CD4-positive, CD25-positive, alpha-beta regulatory T cell (primary cell): ENCODE measurements at places on chromosomes 6 and 20. TPM values are rescaled to one million over a fixed set of nuclear protein-coding genes. Genes with fewer than 3 reads are reported as not detected.

The RNF217 gene
- not detected for polyA plus RNA-seq

The BEND3 gene
- 0.05 TPM for polyA plus RNA-seq

The SAMD3 gene
- polyA plus RNA-seq: 70.7 TPM

The FGD2 gene
- polyA plus RNA-seq: not detected

The SIRPB1 gene
- 6.1 TPM for polyA plus RNA-seq

The OVOL2 gene
- not detected for polyA plus RNA-seq

The MAS1 gene
- not detected for polyA plus RNA-seq

The TBX18 gene
- polyA plus RNA-seq: not detected

The FAXC gene
- polyA plus RNA-seq: not detected

The TSPO2 gene
- not detected for polyA plus RNA-seq

The LPA gene
- polyA plus RNA-seq: not detected

The EEF1A2 gene
- 0.56 TPM for polyA plus RNA-seq

The ULBP1 gene
- polyA plus RNA-seq: not detected

The C20orf144 gene
- polyA plus RNA-seq: not detected

The ZKSCAN3 gene
- polyA plus RNA-seq: 3.2 TPM

The ALDH8A1 gene
- not detected for polyA plus RNA-seq

The C20orf204 gene
- 0.89 TPM for polyA plus RNA-seq

The SLC17A3 gene
- polyA plus RNA-seq: not detected

The RAD21L1 gene
- not detected for polyA plus RNA-seq

The TMC2 gene
- not detected for polyA plus RNA-seq

The AGER gene
- polyA plus RNA-seq: 0.44 TPM

The CASS4 gene
- polyA plus RNA-seq: 4.0 TPM

The KHDC1 gene
- 2.7 TPM for polyA plus RNA-seq

The GATA5 gene
- not detected for polyA plus RNA-seq

The ZBTB46 gene
- polyA plus RNA-seq: not detected

The PRR18 gene
- polyA plus RNA-seq: not detected

The TREML2 gene
- 1.7 TPM for polyA plus RNA-seq

The TGM2 gene
- not detected for polyA plus RNA-seq

The VIP gene
- not detected for polyA plus RNA-seq

The BMP7 gene
- not detected for polyA plus RNA-seq

The POU3F2 gene
- not detected for polyA plus RNA-seq

The DYNLT2 gene
- polyA plus RNA-seq: 1.1 TPM

The POPDC3 gene
- polyA plus RNA-seq: not detected

The WFDC5 gene
- polyA plus RNA-seq: not detected

The PGM3 gene
- polyA plus RNA-seq: 7.5 TPM

The PTCRA gene
- polyA plus RNA-seq: not detected

The ADISSP gene
- polyA plus RNA-seq: 19.9 TPM

The PTCHD4 gene
- polyA plus RNA-seq: not detected

The CEBPB gene
- polyA plus RNA-seq: 12.6 TPM

The SLC22A16 gene
- not detected for polyA plus RNA-seq

The LINC00237 gene
- not detected for polyA plus RNA-seq

The SAMD5 gene
- not detected for polyA plus RNA-seq

The DST gene
- polyA plus RNA-seq: 0.30 TPM

The VWA7 gene
- 0.91 TPM for polyA plus RNA-seq

The BICRAL gene
- 3.4 TPM for polyA plus RNA-seq

The UNC93A gene
- polyA plus RNA-seq: not detected

The CGAS gene
- polyA plus RNA-seq: 12.8 TPM

The SIRPG gene
- 201 TPM for polyA plus RNA-seq
